ENCODE measurements at places on chromosomes 2 and 18.

DNA sequence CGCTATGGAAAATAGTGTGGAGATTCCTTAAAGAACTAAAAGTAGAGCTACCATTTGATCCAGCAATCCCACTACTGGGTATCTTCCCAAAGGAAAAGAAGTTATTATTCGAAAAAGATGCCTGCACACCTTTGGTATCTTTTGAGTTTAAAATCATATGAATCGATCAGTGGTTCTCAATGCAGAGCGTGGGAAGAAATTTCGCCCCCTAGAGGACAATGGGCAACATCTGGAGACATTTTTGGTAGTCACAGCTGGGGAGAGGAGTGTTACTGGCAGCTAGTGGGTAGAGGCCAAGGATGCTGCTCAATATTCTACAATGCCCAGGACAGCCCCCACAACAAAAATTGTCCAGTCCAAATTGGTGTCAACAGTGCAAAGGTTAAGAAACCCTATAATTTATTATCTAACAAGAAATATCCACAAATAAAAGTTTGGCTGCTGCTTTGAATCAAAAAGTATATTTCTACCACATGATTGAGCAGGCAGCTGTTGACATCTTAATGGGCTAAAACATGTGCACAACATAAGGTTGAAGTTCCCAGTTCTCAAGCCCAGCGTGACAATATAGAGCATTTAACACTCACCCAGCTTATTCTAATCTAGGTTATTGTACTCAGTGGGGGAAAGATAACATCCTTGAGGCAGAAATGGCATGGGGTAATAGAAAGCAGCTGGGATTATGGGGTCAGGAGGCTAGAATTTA, 425.7 kb downstream of the LRATD1 start:
- DNase-seq: no peak

DNA sequence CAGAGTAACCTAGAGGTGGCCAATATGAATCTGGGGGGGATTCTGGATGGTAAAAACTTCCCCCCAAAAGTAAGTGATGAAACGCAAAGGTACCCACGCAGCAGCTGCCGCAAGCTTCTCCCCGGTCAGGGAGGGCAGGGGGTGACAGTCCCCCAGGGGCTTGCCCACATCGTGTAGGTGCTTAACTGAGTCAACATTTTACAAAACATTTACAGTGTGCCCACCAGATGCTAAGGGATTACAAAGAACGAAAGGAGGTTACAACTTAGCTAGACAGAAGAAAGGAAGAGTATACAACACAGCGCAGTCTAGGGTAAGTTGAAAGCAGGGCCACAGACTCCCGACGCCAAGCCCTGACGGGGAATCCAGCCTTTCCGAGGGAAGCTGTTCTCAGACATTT, 45.6 kb downstream of the LPIN2 start:
- no peak for DNase-seq

- DNase-seq: no peak
Observed at GRCh38 chr2:23602116-23602515, 217.1 kb downstream of the KLHL29 start.

GRCh38 chr2:209146682-209147320, 277.0 kb upstream of the MAP2 start:
- DNase-seq: no peak

DNA sequence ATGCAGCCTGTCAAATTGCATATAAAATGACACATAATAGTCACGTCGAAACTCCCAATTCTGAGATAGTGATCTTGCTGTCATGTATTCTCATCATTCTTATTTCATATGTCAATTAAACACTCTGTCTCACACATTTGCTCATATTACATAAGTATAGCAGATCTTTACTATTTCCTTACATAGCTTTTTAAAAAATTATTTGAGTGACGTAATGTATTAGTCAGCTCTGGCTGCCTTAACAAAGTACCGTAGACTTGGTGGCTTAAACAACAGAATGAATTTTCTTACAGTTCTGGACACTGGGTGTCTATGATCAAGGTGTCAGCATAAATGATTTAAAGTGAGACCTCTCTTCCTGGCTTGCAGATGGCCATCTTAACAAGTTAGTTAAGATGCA, 1032.3 kb upstream of the NRXN1 start:
- DNase-seq: no peak

DNA sequence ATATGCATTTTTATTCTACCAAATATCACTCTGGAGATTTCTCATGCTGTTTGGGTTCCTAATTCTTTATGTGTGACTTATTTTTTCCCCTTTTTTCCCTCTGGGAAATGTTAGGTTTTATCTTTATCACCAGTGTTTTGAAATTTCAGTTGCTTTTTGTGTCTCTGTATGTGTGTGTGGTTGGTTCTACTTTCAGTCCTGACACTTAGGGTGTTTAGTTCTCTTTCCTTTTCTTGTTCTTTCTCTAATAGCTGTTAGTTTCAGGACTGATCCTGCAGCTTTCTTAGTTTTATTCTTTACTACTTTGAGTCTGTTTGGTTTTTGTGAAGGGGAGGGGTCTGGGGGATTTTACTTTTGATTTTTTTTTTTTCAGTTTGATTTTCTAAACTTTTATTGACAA, 23.1 kb downstream of the PPM1B start:
- DNase-seq: no peak

GRCh38 chr2:69053416-69053965, 40.5 kb downstream of the ANTXR1 start:
- no peak for DNase-seq

GRCh38 chr2:241191081-241191480, 2.6 kb downstream of the ANO7 start:
- no peak for DNase-seq

- DNase-seq: no peak
Observed at GRCh38 chr2:239138610-239139009, 262.2 kb downstream of the HDAC4 start.

- DNase-seq: no peak
Observed at GRCh38 chr2:155310589-155310988, 612.1 kb downstream of the KCNJ3 start.

DNA sequence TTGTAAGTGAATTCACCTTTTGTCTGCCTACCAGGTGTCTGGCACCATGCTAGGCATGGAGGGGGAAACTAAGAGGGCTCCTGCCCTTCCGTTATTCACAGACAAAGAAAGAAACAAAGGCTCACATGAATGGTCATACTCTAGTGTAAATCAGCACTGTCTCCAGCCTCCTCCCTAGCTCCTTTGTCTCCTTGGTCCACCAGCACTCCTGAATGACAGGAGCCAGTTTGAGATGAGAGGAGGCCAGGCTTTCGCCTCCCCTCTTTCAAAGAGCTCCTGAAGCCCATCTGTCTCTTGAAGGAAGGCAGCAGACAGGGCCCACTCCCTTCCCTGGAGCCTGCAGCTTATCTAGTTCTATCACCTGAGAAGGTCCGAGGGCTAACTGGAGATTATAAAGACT, 18.7 kb downstream of the SATB2 start:
- no peak for DNase-seq

DNA sequence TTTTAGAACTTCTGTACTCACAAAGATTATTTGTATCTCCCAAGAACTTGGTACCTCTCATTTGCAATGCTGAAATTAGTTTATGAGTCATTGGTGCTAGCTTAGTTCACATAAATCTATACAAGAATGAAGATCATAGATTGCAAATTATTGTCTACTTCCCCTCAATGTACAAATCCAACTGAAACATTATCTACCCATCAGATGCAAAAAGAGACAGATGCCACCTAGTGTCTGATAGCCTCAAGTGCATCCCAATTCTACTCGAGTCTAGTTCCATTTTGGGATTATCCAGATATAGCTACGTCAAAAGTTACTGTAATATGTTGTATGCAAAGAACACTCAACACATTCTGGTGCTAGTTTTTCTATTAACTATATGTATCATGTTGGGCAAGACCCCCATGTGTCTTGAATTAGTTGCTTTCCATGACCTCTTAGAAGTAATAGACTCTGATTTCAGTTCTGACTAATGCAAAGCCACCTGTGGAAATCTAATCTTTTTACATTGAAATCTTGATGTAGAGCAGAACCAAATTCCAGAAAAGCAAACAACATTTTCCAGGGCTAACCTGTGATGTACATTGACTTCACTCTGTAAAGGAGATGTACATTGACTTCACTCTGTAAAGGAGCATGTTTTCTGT, 210.0 kb downstream of the RBM43 start:
- DNase-seq: peak; percentile 25

- no peak for DNase-seq
Observed at GRCh38 chr18:24586662-24587360, 126.4 kb downstream of the HRH4 start.

DNA sequence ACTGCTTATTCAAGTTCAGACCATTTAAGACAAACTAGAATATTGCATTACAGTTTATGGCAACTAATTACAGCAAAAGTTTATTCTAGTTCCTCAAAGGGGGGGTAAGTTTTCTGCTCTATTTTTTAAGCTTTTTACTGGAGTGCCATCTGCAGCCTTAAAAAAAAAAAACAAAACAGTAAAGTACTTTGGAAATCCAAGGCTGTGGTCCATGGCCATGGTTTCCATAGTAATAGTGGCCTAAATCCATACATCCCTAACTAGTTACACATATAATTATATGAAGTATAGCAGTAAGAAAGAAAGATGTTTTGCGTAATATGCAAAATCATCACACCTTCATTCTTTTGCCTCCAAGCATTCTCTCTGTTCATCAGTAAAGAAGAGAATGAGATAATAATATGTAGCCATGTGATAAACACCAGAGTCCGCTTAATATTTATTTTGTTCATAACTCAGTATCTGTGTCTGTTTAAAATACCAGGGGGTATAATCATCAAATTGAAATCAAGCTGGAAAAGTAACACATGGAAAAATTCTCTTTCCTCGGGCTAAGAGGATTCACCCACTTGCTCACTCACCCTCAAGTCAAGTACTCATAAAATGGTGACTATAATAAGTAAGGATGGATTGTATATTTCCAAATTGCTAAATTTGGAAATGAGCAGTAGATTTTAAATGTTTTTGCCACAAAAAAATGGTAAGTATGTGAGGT, 301.1 kb upstream of the RND3 start:
- no peak for DNase-seq

DNA sequence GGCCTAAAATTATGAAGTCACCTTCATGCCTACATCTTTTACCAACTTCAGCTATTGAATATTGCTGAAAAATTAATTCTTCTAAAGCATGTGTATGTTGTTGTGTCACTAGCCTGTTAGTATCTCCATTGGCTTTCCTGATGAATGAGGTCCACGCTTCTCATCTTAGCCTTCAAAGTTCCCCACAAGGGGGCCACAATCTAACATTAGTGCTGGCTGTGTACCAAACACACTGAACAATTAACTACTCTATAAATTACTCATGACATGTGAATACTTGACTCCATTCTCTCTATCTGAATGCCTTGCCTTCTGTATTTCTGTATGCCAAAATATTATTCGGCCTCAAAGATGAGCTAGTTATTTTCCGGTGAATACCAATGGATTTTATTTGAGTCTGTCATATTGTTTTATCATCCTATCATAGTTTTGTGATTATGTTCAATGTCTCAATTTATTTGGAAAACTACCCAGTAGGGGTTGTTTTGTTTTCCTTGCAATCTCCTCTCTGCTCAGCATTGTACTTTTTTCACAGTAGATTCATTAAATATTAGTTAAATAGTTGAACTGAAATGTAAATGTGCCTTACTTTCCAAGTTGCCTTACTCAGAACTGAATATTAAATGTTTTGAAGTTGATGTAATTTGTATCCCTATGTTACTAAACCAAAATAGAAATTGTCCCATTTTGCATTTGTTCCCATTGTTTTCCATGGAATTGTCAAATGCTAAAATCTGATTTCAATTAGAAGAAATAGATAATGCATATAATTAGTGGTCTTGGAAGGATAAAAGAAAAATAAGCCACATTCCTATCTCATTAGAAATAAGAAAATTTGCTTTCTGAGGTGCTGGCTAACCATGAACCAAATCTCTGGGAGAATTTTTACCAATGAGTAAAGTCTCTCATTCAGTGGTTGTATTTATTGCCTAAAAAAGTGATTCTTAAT, 208.4 kb upstream of the COL3A1 start:
- peak; percentile 13 for DNase-seq

GRCh38 chr2:83115155-83115554, 1343.9 kb downstream of the SUCLG1 start:
- DNase-seq: no peak

DNA sequence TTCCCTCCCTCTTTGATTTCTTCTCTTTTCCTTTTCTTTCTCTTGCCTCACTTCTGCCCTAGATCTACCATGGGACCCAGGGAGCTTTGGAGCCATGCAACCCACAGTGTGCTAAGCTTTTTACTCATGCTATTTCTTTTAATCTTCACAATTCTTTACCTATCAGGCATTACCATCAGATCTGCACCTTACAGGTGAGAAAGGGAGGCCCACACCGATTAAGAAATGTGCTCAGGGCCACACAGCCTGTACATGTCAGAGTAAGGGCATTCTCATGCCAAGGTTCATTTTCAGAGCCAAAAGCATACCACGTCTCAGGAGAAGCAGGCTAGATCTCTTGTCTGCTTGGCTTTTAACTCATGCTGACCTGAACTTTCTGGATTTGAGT, 161.9 kb downstream of the RPIA start:
- DNase-seq: no peak

- no peak for DNase-seq
Observed at GRCh38 chr2:236400594-236401360, 136.6 kb upstream of the ASB18 start.

DNA sequence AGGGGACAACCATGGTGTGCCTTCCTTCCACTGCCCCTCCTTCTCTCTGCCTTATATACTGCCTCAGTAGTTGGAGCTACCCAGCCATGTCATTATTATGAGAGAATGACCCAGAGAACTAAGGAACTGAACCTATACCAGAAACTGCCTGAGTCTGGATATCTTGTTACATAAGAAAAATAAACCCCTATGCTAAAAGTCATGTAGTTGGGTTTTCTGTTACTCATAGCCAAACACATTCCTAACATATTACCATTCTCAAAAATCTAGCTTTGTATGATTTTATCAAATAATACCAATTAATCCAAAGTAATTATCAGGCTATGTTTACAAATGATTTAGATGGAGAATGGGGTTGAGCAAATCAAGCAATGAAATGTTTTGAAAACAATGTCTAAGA, 15.0 kb upstream of the KLF7 start:
- DNase-seq: no peak

GRCh38 chr2:96537066-96537733, 648 bp downstream of the ARID5A start:
- peak; percentile 53 for DNase-seq

DNA sequence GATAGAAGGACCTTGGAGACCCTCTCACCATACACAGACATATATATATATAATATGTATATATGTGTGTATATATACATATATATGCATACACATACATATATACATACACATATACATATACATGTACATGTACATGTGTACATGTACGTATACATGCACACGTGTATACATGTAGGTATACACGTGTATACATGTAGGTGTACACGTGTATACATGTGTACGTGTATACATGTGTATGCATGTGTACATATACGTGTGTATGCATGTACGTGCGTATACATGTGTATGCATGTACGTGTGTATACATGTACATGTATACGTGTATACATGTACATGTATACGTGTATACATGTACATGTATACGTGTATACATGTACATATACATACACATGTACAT, 54.5 kb downstream of the DPP10 start:
- no peak for DNase-seq

GRCh38 chr2:179377296-179377695, 112.7 kb upstream of the SESTD1 start:
- DNase-seq: no peak

All from WTC11 (cell line).